Right atrium auricular region (tissue), 2 donors: ENCODE measurements at places on chromosomes 2 and 18. TPM values are rescaled to one million over a fixed set of nuclear protein-coding genes. Genes with fewer than 3 reads are reported as not detected.

DNA sequence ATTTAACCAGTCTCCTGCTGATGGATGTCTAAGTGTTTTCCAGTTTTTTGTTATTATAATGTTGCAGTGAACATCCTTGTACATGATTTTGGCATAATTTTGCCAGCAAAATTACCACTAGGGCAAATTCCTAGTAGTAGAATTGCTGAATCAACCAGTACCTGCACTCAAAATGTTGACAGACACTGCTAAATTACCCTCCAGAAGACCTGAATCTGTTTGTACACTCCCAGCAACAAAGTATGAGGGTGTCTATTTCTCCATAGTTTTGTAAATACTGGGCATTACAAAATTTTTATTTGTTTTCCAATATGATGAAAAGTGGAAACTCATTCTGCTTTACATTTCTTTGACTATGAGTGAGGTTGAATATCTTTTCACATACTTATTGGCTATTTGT is 11.2 kb upstream of the MAT2A start:
- no peak overlapping the region for H3K4me3 ChIP-seq
- H3K27me3 ChIP-seq, result no peaks in the 10 kb centered on the region

ALKAL2 gene
- total RNA-seq, result 1.1 TPM

DNA sequence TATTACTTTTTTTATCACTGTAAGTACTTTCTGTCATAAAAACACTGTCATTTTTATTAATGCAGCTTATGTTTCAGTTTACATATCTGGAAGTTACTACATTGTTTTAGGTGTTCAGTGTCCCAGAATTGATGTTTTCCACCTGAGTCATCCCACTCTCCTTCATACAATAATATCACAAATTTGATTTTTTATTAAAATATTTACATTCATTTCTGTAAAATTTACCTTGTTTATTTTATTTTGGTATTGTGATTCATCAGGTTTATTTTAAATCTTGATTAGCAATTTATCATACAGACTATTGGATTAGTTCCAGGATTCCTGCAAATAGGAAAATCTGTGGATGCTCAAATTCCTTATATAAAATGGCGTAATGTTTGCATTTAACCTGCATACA is 1662.9 kb downstream of the SUCLG1 start:
- H3K4me3 ChIP-seq, result no peak overlapping the region
- no peak for DNase-seq
- H3K36me3 ChIP-seq, result no peaks in the 10 kb centered on the region
- H3K27ac ChIP-seq, result no peak overlapping the region

DNA sequence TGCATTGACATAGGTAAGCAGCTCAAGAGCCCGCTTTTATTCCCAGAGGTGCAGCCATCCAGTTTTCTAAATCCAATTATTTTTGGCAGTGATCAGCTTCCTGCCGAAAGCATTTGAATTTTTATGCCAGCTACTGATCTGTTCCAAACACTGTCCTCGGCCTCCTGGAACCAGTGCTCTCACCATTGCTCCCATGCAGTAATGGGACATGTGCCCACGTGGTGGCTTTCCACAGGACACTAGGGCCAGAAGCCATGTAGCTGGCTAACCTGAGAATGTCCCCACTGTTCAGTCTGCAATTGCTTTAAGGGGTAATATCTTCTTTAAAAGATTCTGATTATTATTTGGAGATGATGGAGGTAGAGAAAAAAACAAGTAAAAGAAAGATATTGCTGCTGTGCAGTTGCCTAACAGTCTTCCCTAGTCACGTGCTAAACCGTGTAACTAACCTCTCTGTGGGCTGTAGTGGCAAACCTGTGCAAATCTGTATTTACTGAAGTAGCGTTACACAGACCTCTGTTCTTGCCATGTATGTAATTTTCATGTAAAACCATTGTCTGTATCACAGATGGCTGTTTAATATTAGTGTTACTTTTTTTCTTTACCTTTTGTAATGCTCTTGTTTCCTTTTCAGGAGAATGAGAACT is 13.0 kb downstream of the GRHL1 start:
- no peak overlapping the region for H3K27ac ChIP-seq
- H3K36me3 ChIP-seq, result peaks cover 5% of the 10 kb centered on the region
- H3K4me3 ChIP-seq, result no peak overlapping the region
- no peak for DNase-seq
- H3K27me3 ChIP-seq, result no peaks in the 10 kb centered on the region
- no peaks in the 10 kb centered on the region for H3K4me1 ChIP-seq

- H3K27ac ChIP-seq, result no peak overlapping the region
- no peaks in the 10 kb centered on the region for H3K27me3 ChIP-seq
- H3K4me3 ChIP-seq, result no peak overlapping the region
- no peak for DNase-seq
- H3K4me1 ChIP-seq, result no peaks in the 10 kb centered on the region
These were observed 430.6 kb downstream of the TMX3 start for GRCh38 chr18:68284236-68284780.

GRCh38 chr2:214856137-214856536 is 46.7 kb upstream of the BARD1 start:
- no peaks in the 10 kb centered on the region for H3K27me3 ChIP-seq
- H3K27ac ChIP-seq, result no peak overlapping the region
- H3K4me3 ChIP-seq, result no peak overlapping the region
- no peak for DNase-seq

RAB6C gene
- total RNA-seq, result not detected

- H3K4me1 ChIP-seq, result peaks cover 12% of the 10 kb centered on the region
- H3K36me3 ChIP-seq, result no peaks in the 10 kb centered on the region
- H3K4me3 ChIP-seq, result no peak overlapping the region
- no peaks in the 10 kb centered on the region for H3K27me3 ChIP-seq
- no peak for DNase-seq
These were observed 88.6 kb upstream of the ZNF532 start for GRCh38 chr18:58776084-58776483.

- H3K36me3 ChIP-seq, result no peaks in the 10 kb centered on the region
- H3K27me3 ChIP-seq, result no peaks in the 10 kb centered on the region
- H3K4me1 ChIP-seq, result no peaks in the 10 kb centered on the region
- no peak for DNase-seq
- H3K4me3 ChIP-seq, result no peak overlapping the region
- no peak overlapping the region for H3K27ac ChIP-seq
These were observed 64.6 kb upstream of the TANC1 start for GRCh38 chr2:158903711-158904405.

DNA sequence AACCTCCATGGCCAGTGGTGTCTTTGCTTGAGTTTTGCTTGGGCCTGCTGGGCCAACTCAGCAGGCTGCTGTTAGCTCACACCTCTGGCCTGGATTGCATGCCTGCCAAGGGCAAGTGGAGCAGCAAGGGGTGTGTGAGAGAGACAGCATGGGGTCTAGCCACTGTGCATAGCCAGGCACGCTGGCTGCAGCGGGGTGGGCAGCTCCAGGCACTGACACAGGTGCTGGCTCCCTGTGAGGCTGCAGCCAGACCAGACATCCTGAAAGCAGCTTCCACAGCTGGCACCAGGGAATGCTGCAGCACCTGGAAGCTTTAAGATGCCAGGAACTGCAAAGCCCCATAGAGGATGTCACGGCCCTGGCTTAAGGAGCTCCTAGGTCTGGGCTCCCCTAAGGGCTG is 376.4 kb upstream of the VWC2L start:
- H3K36me3 ChIP-seq, result no peaks in the 10 kb centered on the region
- H3K4me3 ChIP-seq, result no peak overlapping the region
- no peaks in the 10 kb centered on the region for H3K27me3 ChIP-seq
